Mesendoderm (in vitro differentiated cells): ENCODE measurements at places on chromosomes 7 and 10.
A peak's percentile ranks its signal among the peaks of the same experiment; 100 is the strongest.

GRCh38 chr10:28020080-28020860, 21.4 kb upstream of the ODAD2 start:
- DNase-seq: no peak
- H3K27me3 ChIP-seq: no peaks in the 10 kb centered on the region
- no peak overlapping the region for H3K27ac ChIP-seq

- DNase-seq: no peak
- H3K27me3 ChIP-seq: no peaks in the 10 kb centered on the region
- H3K4me3 ChIP-seq: no peak overlapping the region
These were observed 178.8 kb upstream of the MKLN1 start for GRCh38 chr7:131148708-131149428.

DNA sequence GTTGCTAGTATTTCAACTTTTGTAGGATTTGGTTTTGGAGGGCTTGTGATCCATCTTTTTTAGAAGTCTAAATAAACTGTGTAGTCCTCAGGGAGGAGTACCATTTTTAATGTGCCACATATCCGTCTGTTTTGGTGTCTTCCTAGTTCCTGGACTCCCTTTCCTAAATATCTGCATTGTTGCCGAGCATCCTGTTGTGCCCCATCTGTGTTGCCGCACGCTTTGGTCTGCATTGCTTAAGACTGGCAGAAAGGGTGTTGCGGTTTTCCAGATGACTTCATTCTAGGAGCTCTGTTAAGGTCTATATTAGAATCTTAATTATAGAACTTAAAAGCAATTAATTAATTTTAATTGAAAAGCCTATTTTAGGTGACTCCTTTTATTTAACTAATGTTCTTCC, 49.4 kb downstream of the RBM33 start:
- DNase-seq: no peak
- H3K27me3 ChIP-seq: no peaks in the 10 kb centered on the region
- no peaks in the 10 kb centered on the region for H3K36me3 ChIP-seq
- no peaks in the 10 kb centered on the region for H3K4me1 ChIP-seq
- H3K27ac ChIP-seq: no peak overlapping the region
- H3K4me3 ChIP-seq: no peak overlapping the region

DNA sequence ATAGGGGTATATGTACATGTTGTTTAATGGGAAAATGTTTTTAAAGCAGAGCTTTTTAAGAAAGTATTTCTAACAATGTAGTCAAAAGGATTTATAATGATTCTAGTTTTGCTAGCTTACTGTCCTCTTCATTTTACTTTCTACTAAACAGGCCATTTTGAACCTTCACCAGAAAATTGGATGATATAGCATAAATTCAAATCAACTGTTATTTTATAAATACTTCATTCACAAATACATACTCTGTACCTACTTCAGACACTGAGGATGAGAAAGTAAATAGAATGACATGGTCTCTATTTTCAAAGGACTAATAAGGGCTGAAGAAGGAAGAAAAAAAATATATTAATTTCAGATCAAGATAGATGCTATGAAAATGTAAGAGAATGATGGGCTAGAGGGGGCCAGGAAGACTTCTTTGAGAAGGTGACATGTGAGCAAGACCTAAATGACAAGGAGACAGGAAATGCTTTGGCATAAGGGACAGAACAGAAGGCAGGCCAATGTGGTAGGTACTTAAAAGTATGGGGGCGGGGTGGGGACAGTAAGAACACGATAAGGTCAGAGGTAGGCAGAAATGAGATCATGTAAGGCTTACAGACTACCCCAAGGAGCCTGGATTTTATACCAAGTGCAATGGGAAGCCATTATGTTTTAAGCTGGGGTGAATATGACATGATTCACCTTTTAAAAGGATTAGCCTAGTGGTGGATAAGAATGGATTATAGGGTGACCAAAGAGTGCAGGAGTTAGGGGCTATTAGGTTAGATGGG, 5.2 kb downstream of the NAMPT start:
- H3K4me3 ChIP-seq: no peak overlapping the region
- no peaks in the 10 kb centered on the region for H3K36me3 ChIP-seq
- H3K4me1 ChIP-seq: peaks cover 3% of the 10 kb centered on the region
- H3K27ac ChIP-seq: no peak overlapping the region

- peaks cover 20% of the 10 kb centered on the region for H3K4me1 ChIP-seq
- no peak overlapping the region for H3K4me3 ChIP-seq
- no peaks in the 10 kb centered on the region for H3K27me3 ChIP-seq
These were observed 5.3 kb downstream of the PARD3 start for GRCh38 chr10:34809796-34810195.

- no peak for DNase-seq
- H3K27ac ChIP-seq: no peak overlapping the region
These were observed 51.5 kb upstream of the MYL10 start for GRCh38 chr7:101680406-101681145.

GRCh38 chr7:46301677-46302076, 380.6 kb upstream of the IGFBP3 start:
- H3K4me3 ChIP-seq: no peak overlapping the region
- H3K27me3 ChIP-seq: no peaks in the 10 kb centered on the region
- no peaks in the 10 kb centered on the region for H3K36me3 ChIP-seq
- no peaks in the 10 kb centered on the region for H3K4me1 ChIP-seq
- no peak overlapping the region for H3K27ac ChIP-seq

- H3K36me3 ChIP-seq: no peaks in the 10 kb centered on the region
- H3K4me3 ChIP-seq: no peak overlapping the region
- H3K27me3 ChIP-seq: no peaks in the 10 kb centered on the region
- peak; percentile 53 for DNase-seq
- no peak overlapping the region for H3K27ac ChIP-seq
These were observed 27.3 kb downstream of the ADAP1 start for GRCh38 chr7:927031-927671.

GRCh38 chr7:96691702-96692101, 17.9 kb downstream of the SEM1 start:
- no peak overlapping the region for H3K4me3 ChIP-seq
- H3K4me1 ChIP-seq: no peaks in the 10 kb centered on the region
- no peaks in the 10 kb centered on the region for H3K27me3 ChIP-seq

GRCh38 chr10:42998481-42999384, 78.1 kb upstream of the RET start:
- no peak overlapping the region for H3K27ac ChIP-seq
- DNase-seq: no peak
- H3K4me1 ChIP-seq: no peaks in the 10 kb centered on the region

DNA sequence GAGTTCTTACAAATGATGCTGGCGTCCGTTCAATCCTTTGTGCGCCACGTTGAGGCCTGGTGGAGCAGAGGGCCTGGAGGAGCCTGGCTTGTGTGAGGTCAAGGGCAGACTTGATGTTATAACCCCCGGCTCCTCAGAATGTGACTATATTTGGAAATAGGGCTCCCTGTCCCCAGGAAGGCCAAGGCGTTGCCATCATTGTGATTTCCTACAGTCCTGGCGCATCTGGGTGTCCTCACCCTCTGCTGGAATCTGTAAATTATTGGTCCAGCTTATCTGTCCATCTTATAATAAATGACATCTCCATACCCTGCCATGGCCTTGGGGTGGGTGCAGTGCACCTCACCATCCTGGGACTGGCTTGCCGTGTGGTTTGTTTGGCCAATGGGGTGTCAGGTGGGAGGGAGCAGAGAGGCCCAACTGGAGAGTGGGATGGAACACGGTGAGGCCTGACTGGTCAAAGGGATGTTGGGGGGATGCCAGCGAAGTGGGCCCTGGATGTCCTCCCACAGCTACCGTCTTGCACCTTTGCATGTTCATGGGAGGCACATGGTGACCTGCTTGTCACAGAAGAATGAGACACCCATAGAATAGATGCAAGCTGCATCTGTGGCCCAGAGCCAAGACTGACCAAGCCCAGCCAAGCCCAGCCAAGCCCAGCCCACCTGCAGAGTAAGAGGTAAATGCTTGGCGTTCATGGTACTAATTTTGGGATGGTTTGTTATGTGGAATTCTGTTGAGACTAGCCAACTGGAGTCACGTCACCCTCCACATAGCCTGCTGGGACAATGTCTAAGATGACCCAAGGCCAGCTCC, 11.1 kb upstream of the LRRC27 start:
- H3K27me3 ChIP-seq: no peaks in the 10 kb centered on the region
- H3K36me3 ChIP-seq: no peaks in the 10 kb centered on the region
- H3K27ac ChIP-seq: no peak overlapping the region
- no peak overlapping the region for H3K4me3 ChIP-seq
- no peak for DNase-seq

DNA sequence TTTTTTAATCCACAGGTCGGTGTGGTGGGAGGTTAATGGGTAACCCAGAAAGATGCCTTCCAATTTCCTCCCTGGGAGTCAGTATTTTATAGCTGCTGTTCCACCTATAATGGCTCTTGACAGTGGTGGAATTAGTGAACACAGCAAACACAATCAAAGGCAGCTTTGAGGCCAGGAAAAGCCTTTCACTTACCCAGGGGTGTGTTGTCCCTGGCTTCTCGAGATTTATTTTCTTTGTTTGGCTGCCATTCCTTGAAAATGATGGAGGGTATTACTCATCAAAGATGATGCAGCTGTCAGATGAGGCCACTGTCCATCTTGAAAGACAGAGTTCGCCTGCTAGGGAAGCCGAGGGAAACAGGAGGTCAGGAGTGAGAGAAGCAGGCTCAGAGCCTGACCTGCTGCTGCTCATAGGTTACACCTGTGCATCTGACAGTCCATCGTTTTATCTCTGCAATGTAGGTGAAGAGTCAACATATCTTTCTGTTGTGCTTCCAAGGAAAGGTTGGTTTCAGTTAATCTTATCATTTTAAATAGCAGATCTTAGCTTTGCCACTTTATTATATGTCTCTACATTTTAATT, 221.6 kb downstream of the XPNPEP1 start:
- H3K4me1 ChIP-seq: no peaks in the 10 kb centered on the region
- H3K27ac ChIP-seq: no peak overlapping the region
- no peaks in the 10 kb centered on the region for H3K36me3 ChIP-seq
- no peaks in the 10 kb centered on the region for H3K27me3 ChIP-seq
- DNase-seq: no peak

GRCh38 chr7:126362746-126363145, 890.0 kb downstream of the GRM8 start:
- H3K4me3 ChIP-seq: no peak overlapping the region
- no peaks in the 10 kb centered on the region for H3K36me3 ChIP-seq
- H3K27me3 ChIP-seq: no peaks in the 10 kb centered on the region

DNA sequence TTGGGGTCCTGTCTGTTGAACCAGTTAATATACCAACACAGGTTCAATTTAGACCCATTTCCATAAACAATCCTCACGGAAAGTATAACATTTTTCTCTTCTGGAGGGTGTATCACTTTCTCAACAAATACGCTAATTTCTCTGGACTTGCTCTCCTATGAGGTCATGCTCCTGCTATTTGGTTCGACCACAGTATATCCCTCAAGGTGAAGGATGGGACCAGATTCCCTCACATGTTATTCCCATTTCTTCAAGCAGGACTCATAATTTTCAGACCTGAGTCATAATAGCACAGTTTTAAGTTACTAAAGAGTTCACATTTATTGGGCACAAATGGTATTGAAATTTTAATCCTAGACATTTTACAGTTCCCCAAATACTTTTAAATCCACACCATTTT, 57.2 kb downstream of the ADAM12 start:
- H3K27me3 ChIP-seq: no peaks in the 10 kb centered on the region
- H3K4me1 ChIP-seq: no peaks in the 10 kb centered on the region
- H3K36me3 ChIP-seq: no peaks in the 10 kb centered on the region
- no peak for DNase-seq

DNA sequence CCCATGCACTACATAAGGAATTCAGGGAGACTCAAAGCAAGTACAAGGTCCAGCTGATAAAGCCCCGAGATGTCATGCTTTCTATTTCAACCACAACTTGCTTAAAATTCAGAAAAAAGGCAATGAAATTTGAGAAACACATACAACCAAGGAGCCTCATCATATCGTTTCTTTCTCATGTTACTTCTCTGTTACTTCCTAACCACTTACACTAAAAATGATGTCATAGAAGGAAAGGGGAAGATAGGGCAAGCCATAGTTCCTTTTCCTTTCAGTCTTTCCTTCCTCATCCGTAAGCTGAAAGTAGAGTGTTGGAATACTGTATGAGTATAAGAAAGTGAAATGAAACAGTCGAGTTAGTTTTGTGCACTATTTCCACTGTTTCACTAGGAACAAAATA, 27.9 kb upstream of the CDK14 start:
- no peak overlapping the region for H3K27ac ChIP-seq
- no peaks in the 10 kb centered on the region for H3K27me3 ChIP-seq
- no peak for DNase-seq
- no peak overlapping the region for H3K4me3 ChIP-seq
- no peaks in the 10 kb centered on the region for H3K4me1 ChIP-seq
- H3K36me3 ChIP-seq: no peaks in the 10 kb centered on the region

DNA sequence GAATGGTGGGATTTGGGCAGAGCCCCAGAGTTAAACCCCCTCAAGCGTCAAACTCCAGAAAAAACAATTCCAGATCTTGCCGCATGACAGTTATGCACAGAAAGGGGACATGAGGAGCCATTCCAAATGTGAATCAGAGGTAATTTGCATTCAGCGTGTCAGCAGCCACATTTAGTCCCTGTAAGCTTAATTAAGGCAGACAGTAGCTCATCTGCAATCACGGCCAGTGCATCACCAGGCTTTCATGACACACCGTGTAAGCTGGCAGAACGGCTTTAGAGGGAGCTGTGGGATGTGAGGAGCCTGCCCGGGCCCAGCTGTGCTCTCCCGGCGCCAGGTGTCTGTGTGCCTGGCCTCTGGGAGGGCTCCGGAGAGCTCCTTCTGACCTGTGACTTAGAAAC, 18.7 kb upstream of the PRKAG2 start:
- H3K4me3 ChIP-seq: no peak overlapping the region
- no peak overlapping the region for H3K27ac ChIP-seq
- H3K36me3 ChIP-seq: no peaks in the 10 kb centered on the region
- DNase-seq: no peak
- H3K27me3 ChIP-seq: no peaks in the 10 kb centered on the region

DNA sequence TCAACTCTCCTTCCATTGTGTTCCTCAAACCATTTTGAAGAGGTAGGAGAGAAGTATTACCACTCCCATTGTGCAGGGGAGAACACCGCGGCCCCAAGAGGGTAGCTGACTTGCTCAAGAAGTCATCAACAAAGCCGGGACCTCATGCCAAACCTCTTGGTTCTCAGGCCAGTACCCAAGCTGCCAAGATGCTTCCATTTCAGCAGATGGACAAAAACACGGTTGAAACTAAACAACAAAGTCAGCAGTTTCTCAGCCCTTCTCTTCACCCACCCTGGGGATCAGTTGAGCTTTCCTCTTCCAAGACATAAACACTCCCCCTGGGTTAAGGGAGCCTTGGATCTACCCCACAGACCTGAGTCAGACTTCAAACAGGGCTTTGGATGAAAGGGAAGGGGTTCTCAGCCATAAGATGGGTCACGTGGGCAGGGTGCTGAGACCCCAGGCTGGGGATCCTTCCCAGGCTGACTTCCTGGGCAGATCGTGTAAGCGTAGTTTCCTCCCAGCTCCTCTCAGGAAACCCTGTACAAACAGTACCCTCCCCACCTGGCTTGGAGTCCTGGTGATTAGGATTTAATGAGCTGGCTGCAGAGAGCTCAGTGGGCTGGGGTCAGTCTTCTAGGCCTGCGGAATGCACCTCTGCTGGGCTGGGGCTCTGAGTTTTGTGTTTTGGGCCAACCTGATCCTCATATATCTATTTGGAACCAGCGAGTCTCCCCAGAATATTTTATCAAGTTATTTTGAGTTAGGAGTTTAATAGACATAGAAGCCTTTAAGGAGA, 27.3 kb downstream of the EMX2 start:
- no peaks in the 10 kb centered on the region for H3K4me1 ChIP-seq
- H3K36me3 ChIP-seq: no peaks in the 10 kb centered on the region
- no peaks in the 10 kb centered on the region for H3K27me3 ChIP-seq
